ENCODE measurements at places on chromosomes 1 and 21.
A peak's percentile ranks its signal among the peaks of the same experiment; 100 is the strongest.

DNA sequence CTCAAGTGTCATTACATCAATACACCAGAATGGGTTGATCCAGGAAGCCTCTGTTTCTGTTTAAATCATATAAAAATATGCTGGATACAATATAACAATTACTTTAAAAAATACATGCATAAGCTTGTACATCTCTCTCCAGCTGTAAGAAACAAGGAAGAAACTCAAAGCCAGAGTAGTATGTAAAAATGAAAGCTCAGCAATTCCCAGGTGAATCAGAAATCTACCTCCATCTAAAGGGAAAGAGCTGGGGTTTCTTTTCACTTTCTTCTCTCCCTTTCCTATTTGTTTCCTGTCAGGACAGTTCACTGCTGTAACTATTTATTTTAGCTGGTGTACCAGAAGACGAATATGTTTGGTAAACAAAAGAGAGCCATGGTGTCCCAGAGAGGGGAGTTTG is 301.0 kb upstream of the C1orf87 start:
- no peak for DNase-seq

GRCh38 chr1:48182439-48182838 is 40.1 kb upstream of the SLC5A9 start:
- DNase-seq = no peak

DNA sequence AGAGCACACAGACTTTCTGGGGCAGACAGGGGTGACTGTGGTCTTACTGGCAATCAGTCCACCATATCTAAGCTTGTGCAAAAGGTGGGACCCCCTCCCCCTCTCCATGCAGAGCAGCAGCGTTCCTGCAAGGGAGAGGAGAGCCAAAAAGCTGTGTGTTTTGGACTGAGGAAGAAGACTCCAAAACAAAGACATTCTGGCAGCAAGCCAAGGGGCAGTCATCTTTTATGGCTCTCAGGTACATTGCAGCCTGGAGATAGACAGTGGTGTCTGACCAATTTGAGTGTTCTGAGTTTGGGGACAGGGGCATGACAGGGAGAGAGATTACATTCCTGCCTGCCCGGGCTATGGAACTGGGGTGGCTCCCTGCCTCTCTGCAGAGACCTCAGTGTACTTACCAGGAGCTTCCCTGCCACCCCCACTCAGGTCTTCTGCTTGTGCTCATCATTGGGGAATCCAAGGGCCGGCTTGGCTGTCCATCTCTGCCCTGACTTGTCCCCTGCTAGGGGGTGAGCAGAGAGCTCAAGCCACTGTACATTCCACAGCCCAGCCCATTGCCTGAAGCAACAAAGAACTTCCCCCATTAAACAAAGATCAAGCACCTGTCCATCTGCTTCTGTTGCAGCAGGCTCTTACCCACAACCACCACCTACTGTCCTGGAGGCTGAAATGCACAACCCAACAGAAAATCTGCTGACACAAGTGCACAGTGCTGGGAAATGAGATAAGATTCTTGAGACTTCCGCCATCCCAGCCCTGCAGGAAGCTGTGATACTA is 131.1 kb downstream of the EVI5 start:
- peak; percentile 59 for DNase-seq

DNA sequence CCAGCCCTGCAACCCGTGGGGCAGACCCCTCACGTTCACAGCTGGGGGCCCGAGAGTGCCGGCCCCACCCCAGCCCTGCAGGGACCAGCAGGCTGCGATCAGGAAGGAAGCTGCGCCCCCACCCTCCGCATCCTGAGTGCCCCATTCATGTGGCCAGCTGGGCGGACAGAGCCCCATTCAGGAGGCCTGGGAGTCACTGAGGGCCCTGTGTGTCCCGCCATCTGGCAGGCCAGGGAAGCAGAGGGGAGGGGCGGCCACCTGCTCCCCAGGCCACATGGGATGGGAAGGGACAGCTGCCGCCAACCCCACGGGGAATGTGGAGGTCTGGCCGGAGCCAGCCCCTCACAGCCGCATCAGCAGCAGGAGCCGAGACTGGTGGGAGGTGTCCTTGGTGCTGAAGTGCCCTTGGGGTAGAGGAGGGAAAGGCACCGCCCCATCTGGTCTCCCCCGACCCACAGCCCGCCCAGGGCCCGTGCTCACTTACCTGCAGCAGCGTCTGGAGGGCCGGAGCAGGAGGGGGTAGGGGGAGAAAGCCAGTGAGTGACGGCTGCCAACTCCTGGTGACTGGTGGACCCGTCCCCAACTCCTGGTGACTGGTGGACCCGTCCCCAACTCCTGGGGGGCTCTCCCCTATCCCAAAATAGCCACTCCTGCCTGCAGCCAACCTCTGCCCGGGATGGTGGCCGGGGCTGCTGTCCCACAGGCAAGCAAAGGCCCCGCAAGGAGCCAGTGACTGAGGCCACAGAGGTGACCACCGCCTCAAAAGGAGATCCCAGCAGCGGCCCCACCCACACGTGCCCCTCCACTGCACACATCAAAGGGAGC is 8.7 kb downstream of the ACAP3 start:
- DNase-seq = peak; percentile 80

DNA sequence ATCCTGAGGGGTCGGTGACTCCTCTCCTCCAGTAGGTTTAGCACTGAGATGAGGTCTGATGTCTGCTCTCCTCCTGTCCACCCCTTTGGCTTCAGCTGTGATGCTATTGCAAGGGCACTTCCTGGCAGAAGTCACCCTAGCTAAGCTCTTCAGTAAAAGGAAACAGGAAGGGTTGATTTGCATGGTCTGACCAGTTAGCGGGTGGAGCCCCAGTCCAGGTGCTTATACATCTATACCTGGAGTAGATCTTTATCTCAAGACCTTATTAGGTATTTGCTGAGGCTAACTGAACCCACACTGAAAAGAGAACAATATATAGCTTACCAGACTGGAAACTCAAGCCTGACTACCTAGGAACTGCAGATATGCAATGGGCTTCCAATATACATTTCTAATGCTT is 28.9 kb upstream of the NFASC start:
- peak; percentile 48 for DNase-seq

- no peak for DNase-seq
These were observed 29.2 kb downstream of the PGBD5 start for GRCh38 chr1:230396966-230397365.
